ENCODE measurements at places on chromosomes 2 and 18. TPM values are rescaled to one million over a fixed set of nuclear protein-coding genes. Genes with fewer than 3 reads are reported as not detected.

DNA sequence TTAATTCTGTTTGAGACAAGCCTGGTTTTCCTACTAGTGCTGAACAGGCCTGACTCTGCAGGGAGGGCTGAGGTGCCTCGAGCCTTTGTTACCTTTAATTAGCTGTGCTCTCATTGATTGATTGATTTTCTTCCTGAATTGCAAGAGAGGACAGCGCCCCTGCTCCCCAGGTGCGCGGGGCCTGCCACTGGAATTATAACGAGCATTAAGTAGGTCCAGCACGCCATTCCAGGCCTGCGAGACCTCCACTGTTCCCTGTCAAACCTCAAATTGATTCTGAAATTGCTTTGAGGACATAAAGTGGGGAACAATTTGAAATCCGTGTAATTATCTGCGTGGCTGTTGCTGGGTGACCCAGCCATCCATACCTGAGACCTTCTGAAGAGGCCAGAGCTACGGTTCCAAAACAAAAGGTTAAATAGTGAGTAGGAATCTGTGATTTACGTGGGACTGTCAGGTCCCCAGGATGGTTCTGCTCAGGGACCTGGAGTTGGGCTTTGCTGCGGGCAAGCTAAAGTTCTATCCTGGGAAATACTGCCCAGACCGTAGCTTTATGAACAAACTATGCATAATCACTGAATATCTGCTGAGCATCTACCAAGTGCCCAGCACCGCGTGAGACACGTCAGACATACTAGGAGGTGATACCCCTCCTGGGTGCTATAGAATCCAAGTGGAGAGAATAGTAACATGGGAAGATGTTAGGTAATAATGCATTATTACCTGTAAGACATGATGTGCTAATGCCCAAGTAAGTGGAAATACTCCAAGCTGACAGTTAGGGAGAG, 104.1 kb downstream of the ZBTB7C start:
- peaks cover 5% of the 10 kb centered on the region for H3K4me1 ChIP-seq
- H3K27ac ChIP-seq = no peak overlapping the region
- H3K27me3 ChIP-seq = peaks cover 6% of the 10 kb centered on the region
- no peaks in the 10 kb centered on the region for H3K36me3 ChIP-seq
- no peak overlapping the region for H3K4me3 ChIP-seq

The KATNAL2 gene
- total RNA-seq = 2.1 TPM

DNA sequence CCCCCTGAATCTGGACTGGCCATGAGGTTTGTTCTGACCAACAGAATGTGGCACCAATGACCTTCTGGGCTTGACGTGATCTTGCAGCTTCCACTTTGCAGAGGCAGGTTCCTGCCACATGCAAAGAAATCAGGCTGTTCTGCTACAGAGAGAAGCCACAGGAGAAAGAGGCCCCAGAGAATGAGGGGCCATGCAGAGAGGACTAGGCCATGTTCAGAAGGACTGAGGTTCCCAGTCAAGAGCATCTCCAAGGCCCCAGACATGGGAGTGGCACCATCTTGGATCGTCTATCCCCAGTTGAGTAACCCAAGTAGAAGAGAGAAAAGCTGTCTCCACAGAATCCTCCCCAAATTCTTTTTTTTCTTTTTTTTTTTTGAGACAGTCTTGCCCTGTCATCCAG, 131.1 kb downstream of the ZBTB7C start:
- no peaks in the 10 kb centered on the region for H3K27me3 ChIP-seq
- no peak overlapping the region for H3K4me3 ChIP-seq
- DNase-seq = no peak
- H3K27ac ChIP-seq = no peak overlapping the region
- H3K4me1 ChIP-seq = no peaks in the 10 kb centered on the region

GRCh38 chr18:79185648-79186047, 116.5 kb downstream of the ATP9B start:
- peaks cover 9% of the 10 kb centered on the region for H3K36me3 ChIP-seq
- DNase-seq = no peak
- no peak overlapping the region for H3K4me3 ChIP-seq
- H3K4me1 ChIP-seq = no peaks in the 10 kb centered on the region

DNA sequence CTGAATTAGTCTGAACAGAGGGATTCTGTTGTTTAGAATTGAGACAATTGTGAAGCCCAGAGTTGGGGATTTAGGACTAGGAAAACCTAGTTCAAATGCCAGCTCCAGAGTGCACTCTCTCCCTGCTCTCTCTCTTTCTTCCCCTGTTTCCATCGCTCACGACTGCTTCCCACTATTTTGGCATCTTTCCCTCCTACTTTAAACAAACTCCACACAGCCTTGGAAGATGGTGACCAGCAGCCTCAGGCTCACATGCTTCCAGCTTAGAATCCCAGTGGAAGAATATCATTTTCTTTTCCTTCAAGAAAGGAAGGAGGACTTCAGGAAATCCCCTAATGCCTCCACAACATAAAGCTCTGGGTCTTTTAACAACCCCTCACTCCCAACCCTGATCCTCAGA, 6.1 kb upstream of the DNMT3A start:
- H3K4me3 ChIP-seq = no peak overlapping the region
- no peak for DNase-seq
- peaks cover 2% of the 10 kb centered on the region for H3K4me1 ChIP-seq

The DPYSL5 gene
- not detected for total RNA-seq

DNA sequence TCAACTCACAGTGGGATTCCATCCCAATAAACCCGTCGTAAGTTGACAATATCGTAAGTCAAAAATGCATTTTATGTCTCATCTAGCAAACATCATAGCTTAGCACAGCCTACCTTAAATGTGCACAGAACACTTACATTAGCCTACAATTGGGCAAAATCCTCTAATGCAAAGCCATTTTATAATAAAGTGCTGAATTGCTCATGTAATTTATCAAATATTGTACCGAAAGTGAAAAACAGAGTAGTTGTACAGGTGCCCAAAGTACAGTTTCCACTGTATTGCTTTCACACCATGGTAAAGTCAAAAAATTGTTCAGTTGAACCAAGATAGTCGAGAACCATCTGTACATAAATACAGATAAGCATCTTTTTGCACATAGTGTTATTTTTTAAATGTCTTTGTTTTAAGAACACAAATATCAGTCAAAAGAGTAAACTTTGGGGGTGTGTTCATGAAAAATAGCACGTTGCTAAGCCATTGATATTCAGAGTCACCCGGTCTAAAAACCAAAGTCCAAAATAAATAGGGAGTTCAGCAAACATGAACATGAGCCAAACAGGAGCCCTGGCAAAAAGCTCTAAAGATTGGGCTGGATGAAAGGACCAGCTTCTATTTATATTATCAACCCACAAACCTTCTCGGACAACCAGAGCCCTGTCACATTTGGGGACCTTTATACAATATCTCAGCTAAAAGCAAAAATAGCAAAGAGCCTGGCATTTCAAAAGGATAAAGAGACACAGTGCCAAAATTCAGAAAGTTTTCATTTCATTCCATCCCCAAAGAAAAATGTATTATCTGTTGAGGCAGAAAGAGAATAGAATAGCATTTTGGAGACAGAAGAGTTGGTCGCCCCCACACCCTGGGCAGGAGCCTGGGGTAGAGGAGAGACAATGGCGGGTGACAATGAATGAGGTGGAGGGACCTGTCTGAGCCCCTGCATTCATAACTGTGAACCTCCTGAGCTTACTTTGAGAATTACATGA, 105.9 kb upstream of the SH3BP4 start:
- no peaks in the 10 kb centered on the region for H3K27me3 ChIP-seq
- H3K36me3 ChIP-seq = no peaks in the 10 kb centered on the region
- DNase-seq = no peak
- H3K4me3 ChIP-seq = no peak overlapping the region

DNA sequence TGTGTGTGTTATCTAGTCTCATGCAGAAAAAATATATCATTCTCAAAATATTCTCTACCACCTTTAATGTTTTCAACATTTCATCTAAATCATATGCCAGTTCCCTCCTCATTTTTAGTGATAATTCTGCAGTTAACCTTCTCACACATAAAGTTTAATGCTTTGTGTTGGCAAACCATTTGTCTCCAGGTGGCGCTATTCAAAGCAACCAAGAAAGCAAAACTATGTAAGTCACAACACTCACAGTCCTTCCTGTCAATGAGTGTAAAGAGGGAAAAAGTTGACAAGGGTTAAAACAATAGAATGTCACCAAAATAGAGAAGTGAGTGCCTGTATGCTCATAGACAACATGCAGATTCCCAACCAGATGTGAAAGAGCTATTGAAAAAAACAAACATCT, 961.6 kb upstream of the LRRTM1 start:
- no peak overlapping the region for H3K27ac ChIP-seq
- H3K4me3 ChIP-seq = no peak overlapping the region
- DNase-seq = no peak
- H3K36me3 ChIP-seq = no peaks in the 10 kb centered on the region
- no peaks in the 10 kb centered on the region for H3K27me3 ChIP-seq

DNA sequence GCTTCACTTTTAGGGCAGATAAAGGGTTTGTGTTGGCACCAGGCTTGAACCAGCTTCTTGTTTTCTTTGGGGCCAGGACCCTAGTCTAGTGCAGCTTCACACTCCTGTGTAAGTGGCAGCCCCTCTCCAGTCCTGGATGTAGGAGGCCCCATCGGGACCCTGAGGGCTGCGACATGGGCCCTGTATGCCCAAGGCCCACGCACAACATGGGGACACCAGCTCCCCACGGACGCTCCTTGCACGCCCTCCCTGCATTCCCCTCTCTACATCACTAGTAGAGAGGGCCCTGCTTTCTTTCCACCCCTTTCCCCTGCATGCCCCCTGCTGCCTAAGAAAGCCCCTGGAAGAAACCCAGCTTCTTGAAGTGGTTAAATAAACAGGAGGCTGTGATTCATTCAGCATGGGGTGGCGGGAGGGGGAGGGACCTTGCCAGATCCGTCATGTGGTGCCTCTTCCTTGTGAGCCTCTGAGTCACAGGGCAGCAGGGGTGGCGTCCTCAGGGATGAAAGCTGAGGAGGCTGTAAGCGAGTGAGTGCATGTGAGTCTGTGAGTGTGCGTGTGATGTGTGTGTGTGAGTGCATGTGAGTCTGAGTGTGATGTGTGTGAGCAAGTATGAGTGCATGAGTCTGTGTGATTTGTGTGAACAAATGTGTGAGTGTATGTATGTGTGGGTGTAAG, 42.5 kb downstream of the COPS8 start:
- H3K27me3 ChIP-seq = no peaks in the 10 kb centered on the region
- DNase-seq = no peak
- H3K4me1 ChIP-seq = no peaks in the 10 kb centered on the region

The DLGAP1 gene
- 0.67 TPM for total RNA-seq

- no peaks in the 10 kb centered on the region for H3K27me3 ChIP-seq
- H3K4me1 ChIP-seq = no peaks in the 10 kb centered on the region
- no peak for DNase-seq
These were observed 326.2 kb downstream of the PDE11A start for GRCh38 chr2:177746358-177746757.

The CRYGD gene
- not detected for total RNA-seq

The SLC39A10 gene
- 101 TPM for total RNA-seq

The GAL3ST2 gene
- not detected for total RNA-seq

GRCh38 chr2:134630504-134631159, 88.2 kb downstream of the TMEM163 start:
- H3K27me3 ChIP-seq = no peaks in the 10 kb centered on the region
- no peaks in the 10 kb centered on the region for H3K36me3 ChIP-seq
- H3K4me1 ChIP-seq = no peaks in the 10 kb centered on the region
- H3K27ac ChIP-seq = no peak overlapping the region

The CD207 gene
- total RNA-seq = not detected

DNA sequence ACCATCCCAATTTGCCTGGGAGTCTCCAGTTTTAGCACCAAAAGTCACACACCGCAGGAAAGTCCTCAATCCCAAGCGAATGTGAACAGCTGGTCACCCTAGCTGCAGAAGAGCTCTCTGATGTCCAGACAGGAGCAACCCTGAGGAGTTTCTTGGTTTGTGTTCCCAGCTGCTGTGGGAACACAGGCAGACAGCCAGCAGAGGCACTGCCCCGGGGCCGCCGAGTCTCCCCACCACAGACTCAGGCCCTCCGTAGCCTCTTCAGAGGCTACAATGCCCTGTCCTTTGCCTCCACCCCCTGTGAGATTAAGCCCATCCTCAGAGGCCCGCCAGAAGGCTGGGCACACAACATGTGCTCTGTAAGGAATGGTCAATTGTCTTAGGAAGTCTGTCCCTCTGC, 111.5 kb downstream of the TTC32 start:
- no peak for DNase-seq
- H3K4me3 ChIP-seq = no peak overlapping the region
- H3K36me3 ChIP-seq = no peaks in the 10 kb centered on the region
- no peaks in the 10 kb centered on the region for H3K4me1 ChIP-seq
- no peak overlapping the region for H3K27ac ChIP-seq

The PROKR1 gene
- total RNA-seq = not detected

DNA sequence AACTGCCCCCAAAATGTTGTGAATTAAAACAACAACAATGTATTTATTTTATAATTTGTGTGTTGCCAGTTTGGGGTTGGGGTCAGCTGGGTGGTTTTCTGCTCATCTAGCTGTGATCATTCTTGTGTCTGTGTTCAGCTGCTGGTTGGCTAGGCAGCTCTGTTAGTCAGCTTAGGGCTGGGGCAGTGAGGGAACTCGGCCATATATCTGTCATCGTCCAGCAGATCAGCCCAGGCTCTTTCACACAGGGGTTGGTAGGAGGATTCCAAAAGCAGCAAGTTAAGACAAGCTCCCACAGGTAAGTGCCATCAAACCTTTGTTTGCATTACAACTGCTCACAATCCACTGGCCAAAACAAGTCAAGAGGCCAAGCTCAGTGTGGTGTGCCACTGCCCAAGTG, 121.5 kb downstream of the LPIN1 start:
- no peaks in the 10 kb centered on the region for H3K27me3 ChIP-seq
- peaks cover 27% of the 10 kb centered on the region for H3K4me1 ChIP-seq
- no peak overlapping the region for H3K4me3 ChIP-seq
- no peaks in the 10 kb centered on the region for H3K36me3 ChIP-seq

- DNase-seq = no peak
- H3K27me3 ChIP-seq = no peaks in the 10 kb centered on the region
- H3K4me3 ChIP-seq = no peak overlapping the region
- H3K27ac ChIP-seq = no peak overlapping the region
These were observed 45.8 kb upstream of the ID2 start for GRCh38 chr2:8636041-8636491.

The IL36G gene
- not detected for total RNA-seq

DNA sequence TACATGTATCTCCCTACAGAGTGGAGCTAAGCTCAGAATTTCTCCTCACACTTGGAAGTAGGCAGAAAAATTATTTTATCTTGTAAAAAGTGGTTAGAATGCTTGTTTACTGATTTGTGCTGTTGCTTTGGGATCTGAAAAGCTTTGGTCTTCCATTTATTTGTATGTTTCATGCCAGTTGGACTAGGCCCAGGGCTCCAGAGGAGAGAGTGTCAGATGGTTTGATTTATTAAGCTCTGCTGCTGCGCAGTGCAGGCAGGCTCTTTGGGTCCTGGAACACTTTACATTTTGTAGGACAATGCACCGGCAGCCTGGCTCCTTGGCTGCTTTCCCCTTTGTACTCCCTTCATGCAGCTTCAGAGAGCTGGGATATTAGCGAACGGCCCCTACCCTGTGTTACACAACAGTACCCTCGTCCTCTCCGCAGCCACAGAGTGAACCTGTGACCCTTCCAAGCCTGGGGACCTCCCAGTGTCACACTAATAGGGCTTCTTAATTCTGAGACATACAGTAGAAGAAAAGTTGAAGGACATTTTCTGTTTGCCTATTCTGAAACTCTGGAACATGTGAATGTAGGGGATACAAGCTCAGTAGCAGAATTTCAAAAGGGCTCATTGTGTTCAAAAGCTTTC, 56.7 kb upstream of the EML6 start:
- H3K4me3 ChIP-seq = no peak overlapping the region
- no peak for DNase-seq
- no peak overlapping the region for H3K27ac ChIP-seq
